Stimulated activated CD4-positive, alpha-beta T cell treated with anti-CD3 and anti-CD28 coated beads, Interleukin-1b, Interleukin-23, amount 100 ng/mL, for 24 hours (primary cell): ENCODE measurements at places on chromosomes 3 and 15.

- no peak for DNase-seq
Observed at GRCh38 chr3:108394563-108394962, 98.2 kb downstream of the HHLA2 start.

GRCh38 chr3:64354221-64354620 is 129.0 kb upstream of the PRICKLE2 start:
- no peak for DNase-seq

GRCh38 chr3:52986049-52986448 is 59.8 kb downstream of the SFMBT1 start:
- no peak for DNase-seq

DNA sequence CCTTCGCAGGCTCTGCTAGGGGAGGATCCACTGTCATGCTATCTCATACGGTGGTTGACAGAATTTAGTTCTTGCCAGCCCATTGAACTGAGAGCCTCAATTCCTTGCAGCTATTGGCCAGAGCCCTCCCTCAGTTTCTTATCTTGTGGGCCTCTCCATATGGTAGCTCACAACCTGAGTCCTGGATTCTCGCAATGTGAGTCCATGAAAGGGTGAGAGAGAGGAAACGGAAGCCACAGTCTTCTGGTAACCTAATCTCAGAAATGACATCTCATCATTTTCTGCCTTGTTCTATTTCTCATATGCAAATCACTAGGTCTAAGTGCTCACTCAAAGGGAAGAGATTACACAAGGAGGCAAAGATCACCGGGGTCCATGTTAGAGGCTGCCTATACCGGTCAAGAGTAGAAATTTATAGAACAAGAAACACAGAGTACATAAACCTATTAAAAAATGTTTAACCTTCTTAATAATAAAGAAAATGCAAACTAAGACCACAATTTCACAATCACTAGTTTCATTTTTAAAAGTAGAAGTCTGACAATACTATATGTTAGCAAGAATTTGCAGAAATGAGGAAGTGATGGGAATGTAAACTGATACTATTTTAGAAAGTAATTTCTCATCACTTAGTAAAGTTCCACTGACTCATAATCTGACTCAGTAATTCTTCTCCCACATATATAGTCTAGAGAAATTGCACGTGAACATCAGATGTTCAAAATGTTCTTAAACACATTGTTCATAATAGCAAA is 378.4 kb upstream of the AGTR1 start:
- DNase-seq, result no peak

- no peak for DNase-seq
Observed at GRCh38 chr3:43180027-43180426, 74.1 kb upstream of the POMGNT2 start.

DNA sequence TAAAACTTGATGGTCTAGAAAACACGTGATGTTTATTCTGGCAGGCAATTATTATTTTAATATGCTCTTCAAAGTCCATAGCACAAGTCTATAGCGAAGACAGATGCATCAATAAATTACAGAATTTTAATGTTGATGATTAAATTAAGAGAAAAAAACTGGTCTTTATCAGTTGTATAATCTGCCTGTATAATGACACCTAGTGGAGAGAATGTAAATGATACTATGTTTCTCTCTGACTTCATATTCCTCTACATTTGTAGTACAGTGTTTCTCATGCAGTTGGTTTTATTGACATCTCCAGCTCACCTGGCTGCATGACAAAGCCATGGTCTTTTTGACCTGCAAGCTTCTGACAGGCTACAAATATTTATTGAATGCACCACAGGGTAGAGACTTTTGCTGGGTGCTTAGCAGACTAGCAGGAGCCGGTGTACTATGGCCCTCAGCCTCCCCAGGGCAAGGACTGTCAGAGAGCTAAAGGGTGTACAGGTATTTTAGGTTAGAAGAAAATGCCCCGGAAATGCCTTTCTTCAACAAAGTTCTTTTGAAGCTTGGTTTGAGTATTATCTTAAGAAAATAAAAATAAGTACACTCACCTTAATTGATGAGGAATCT is 289.9 kb downstream of the GAP43 start:
- no peak for DNase-seq

GRCh38 chr3:42581400-42581708 is 413 bp downstream of the SEC22C start:
- DNase-seq, result no peak

DNA sequence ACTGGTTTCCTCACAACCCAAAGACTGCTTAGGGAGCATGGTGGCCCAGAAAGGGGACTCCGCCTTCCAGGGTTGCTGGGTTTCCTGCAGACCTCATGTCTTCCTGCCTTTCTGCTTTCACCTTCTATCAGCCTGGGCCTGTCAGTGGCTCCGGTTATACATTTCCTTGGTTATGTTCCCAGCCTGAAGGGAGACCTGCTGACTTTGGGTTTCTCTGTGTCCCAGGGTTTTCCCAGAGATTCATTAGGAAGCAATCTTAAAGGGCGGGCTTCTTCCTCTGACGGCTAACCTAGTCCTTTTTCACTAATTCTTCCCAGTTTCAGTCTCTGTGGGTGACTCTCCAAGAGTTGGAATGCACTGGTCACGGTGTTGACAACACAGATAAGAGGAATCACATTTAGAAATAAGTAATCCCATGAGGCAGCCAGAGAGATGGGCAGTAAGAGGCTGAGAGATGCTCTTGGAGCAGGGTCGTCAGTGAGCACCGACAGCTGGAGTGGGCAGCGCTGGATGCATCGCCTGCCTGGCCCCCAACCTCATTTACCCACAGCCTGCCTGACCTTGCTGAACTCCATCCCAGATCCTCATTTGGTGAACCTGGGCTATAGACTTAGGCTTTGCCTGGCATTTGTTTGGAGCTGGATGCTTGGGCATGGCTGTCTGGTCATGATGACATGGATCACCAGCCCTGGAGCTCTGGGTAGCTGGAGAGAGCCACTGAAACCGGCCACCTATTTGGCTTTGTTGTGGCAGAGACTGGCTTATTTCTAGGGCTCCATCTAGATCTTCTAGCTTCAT is 10.0 kb upstream of the EHD4 start:
- DNase-seq, result no peak

DNA sequence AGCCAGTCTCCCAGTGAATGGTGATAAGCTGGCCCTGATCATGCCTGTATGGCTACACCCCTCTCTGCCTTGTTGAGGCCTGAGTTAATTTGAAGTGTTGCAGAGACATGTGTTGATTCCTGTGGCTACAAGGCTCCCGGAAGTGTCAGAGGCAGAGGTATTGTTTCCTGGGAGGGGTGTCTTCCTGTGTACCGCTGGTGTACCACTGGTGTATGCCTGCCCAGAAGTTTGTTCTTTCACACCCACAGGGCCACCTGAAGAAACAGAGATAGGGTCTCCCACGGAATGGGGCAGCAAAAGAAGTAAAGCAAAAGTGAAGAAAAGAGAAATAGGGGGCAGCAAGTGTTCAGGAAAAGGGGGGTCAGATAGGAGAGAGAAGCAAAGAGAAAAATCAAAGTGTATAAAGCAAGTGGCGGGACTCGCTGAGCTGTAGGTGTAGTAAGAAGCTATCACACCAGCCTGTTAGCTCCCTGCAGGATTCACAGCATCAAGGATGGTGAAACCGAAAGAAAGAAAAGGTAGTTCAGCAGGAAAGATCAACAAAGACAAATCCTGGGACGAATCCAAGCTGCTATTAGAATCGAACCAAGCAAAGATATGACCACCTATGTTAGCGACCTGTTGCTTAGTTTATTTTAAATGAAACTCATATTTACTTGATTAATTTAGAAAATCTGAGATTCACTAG is 36.6 kb upstream of the CD47 start:
- no peak for DNase-seq

DNA sequence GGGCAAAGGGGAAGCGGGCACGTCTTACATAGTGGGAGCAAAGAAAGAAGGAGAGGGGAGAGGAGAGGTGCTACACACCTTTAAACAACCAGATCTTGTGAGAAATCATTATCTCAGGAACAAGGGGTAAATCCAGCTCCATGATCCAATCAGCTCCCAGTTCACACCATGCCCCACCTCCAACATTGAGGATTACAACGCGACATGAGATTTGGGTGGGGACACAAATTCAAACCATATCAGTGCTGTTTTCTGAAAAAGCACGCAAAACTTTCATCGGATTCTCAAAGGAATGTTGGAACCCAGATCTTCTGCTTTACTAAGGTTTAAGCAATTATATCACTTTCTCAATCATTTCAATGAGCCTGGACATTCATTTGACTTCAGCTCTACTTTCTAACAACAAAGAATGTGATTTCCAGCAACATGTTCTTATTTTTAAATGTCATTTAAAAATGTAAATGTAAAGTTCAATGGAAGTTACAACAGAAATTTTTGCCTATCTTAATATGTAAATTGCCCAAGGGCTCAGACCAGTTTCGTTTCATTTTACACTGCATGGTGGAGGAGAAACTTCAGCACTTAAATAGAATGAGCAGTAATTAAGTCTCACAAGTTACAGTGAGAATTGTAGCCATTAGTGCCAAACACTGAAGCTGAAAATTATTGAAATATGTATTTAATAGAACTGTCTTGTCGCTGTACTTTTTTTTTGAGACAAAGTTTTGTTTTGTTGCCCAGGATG is 8.4 kb upstream of the CCDC54 start:
- no peak for DNase-seq

DNA sequence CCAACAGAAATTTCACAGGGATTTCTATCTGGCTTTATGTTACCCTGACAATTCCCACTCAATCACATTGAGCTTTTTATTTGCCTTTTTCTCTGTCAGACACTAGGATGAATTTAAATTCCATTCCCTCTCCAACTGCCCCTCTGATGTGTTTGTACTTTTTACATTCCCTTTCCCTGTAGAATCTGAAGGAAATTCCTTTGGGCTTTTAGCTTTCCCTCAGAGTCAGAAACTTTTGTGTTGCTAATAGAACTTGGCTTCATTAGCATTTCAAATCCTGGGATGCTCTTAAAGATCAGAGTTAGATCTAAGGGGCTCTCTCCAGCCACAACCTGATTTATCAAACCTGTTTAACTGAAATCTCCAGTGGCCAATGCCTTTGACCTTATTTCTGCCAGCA is 7.9 kb upstream of the RARB start:
- no peak for DNase-seq

DNA sequence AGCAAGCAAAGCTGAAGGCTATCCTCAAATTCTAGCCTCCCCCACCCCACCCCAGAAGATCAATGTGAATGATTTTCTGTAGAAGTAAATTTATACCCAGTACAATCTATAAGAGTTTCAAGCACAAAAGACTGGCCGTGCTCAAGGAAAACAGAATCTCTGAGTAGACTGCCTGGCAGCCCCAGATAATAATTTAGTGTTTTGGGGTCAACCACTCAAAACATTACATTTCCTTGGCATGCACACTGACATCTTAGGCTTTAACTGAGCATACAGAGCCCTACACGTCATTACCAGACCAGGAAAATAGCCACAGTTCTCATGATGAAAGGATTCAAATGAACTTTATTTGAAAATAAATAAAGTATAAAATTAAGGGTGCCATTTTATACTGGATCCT is 376.5 kb downstream of the TBL1XR1 start:
- no peak for DNase-seq

- no peak for DNase-seq
Observed at GRCh38 chr15:60328852-60329443, 68.8 kb downstream of the ANXA2 start.

DNA sequence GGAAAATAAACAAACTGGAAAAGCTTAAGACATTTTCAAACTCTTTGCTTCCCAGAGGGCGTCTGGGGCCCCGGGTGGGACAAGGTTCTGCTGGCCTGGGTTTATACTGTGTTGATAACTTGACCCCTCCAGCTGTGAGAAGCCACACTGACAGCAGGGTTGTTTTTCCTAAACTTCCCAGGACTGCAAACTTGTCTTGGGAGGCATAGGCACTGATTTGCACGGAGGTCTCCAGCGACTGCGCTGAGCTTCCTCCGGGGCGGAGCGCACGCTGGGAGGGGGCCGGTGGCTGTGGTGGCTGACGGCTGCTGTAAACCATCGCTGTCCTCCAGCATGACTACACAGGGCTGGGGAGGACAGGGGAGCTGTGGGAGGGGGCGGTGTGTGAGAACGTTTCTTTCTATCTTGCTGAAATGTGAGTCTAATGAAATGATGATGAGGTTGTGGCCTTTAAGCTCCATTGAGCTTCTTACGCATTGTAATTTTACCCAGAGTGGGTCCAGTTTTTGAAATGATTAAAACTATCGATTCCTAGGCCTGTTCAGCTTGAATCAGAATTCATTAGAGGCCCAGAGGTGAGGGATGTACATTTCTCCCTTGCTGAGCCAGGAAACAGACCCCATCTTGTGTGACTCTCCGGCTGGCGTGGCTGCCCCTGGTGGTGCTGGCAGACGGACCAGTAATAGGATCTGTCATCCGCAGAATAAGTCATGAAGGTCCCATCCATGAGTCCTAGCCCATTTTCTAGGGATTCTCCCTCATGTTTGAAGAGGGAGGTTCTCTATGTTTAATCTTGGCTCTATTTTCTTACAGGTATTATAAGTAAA is 40.5 kb upstream of the VPS8 start:
- no peak for DNase-seq

- no peak for DNase-seq
Observed at GRCh38 chr3:161957467-161957866, 460.9 kb downstream of the OTOL1 start.
